ENCODE measurements at places on chromosomes 1 and 21. TPM values are rescaled to one million over a fixed set of nuclear protein-coding genes. Genes with fewer than 3 reads are reported as not detected.

DNA sequence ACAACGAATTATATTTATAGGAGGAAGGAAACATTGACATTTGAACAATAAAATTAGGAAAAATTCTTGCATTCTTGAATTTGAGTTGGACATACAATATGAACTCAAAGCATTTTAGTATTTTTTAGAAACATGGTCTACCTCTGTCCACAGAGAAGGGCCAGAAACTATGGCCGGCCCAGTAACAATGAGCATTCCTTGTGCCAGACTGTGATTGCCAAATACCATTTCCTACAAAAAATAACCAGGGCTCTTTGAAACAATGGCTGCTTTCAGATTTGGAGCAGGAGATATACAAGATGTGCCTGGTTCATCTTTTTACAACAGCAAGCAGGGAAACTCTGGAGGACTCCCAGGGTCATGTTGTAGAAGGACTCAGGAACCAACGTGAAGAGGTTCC is 38.4 kb downstream of the NOS1AP start:
- H3K36me3 ChIP-seq = no peaks in the 10 kb centered on the region
- no peaks in the 10 kb centered on the region for H3K27me3 ChIP-seq
- no peak overlapping the region for H3K4me3 ChIP-seq
- no peak for DNase-seq

The ADCY10 gene
- 0.15 TPM for polyA plus RNA-seq

The GCSAML gene
- not detected for polyA plus RNA-seq

- H3K4me3 ChIP-seq = no peak overlapping the region
- H3K4me1 ChIP-seq = no peaks in the 10 kb centered on the region
- no peak for DNase-seq
- peaks cover 4% of the 10 kb centered on the region for H3K36me3 ChIP-seq
- no peak overlapping the region for H3K27ac ChIP-seq
Measured at GRCh38 chr1:39016604-39017171, 9.5 kb upstream of the NDUFS5 start.

- no peak for DNase-seq
- H3K27me3 ChIP-seq = no peaks in the 10 kb centered on the region
- no peak overlapping the region for H3K27ac ChIP-seq
- no peak overlapping the region for H3K4me3 ChIP-seq
Measured at GRCh38 chr21:34992736-34993398, 56.2 kb downstream of the RUNX1 start.

Data from SK-N-SH (cell line).